Activated CD8-positive, alpha-beta memory T cell treated with anti-CD3 and anti-CD28 coated beads for 36 hours (primary cell): ENCODE measurements at places on chromosomes 5 and 9. TPM values are rescaled to one million over a fixed set of nuclear protein-coding genes. Genes with fewer than 3 reads are reported as not detected.

The TSPAN17 gene
- 36.6 TPM for total RNA-seq

The PRELID2 gene
- 1.8 TPM for total RNA-seq

The CCIN gene
- total RNA-seq: not detected

The TLX3 gene
- not detected for total RNA-seq

The ZNF618 gene
- 0.36 TPM for total RNA-seq

The SPINK6 gene
- total RNA-seq: not detected

The C9orf50 gene
- not detected for total RNA-seq
